ENCODE measurements at places on chromosomes 2 and 18.

DNA sequence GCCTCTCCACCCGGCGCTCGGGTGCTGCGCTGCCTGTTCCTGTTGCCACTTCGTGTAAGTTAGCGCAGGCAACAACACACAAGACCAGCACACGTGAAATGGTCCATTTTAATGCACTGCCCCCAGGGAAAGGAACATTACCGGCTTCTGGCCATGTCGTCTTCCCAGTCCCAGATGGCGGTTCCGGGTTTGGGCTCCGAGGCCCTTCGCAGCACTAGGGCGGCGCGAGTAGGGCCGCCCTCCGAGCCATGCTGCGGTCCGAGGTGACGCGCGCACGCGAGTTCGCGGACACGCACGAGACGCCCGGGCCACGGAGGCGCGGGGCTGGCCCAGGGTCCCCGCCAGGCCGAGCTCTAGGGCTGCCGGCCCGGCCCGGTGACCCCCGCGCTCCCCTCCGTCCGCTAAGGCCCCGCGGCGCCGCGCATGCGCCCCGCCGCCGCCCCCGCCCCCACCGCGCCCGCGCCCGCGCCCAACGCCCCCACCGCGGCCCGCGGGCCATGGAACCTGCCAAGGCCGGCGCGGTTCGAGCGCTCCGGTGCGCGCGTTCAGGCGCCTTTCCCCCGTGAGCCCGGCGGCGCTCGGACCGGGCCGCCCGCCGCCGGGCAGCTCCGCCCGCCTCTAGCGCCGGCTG, 367 bp upstream of the ZNF236 start:
- peak; percentile 37 for DNase-seq

GRCh38 chr2:41832218-41832617, 215.6 kb upstream of the PKDCC start:
- DNase-seq, result no peak

GRCh38 chr2:113200736-113201490, 27.1 kb downstream of the PSD4 start:
- DNase-seq, result no peak

DNA sequence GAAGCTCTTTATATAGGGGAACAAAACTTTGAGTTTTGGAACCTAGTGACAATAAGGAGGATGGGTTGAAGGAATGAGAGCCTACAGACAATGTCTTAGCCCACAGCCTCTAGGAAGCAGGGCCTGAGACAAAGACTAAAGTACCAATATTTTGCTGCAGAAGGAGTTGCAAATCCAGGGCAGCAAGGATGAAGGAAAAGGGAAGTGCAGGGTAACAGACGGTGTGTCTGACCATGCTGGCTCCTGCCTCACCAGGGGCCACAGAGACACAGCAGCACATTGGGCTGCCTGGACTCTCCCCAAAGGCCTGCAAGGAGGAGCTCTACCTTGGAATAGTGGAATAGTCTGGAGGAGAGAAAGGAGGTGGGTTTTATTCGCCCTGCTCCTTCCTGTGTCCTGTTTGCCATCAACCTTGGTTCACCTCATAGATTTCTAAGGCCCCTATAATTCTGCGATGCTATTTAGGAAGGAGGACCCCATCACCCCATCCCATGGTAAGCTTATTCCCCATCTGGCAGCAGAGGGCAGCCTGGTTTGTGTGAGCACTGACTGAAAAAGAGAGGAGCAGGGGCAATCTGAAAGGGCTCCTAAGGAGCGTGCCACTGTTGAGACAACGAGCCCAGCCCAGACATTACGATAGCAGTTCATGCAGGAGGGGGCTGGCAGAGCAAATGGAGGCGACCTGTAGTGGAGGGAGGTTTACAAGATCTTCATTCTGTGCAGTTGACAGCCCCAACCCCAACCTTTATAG, 143.4 kb downstream of the MGAT5 start:
- DNase-seq, result no peak

DNA sequence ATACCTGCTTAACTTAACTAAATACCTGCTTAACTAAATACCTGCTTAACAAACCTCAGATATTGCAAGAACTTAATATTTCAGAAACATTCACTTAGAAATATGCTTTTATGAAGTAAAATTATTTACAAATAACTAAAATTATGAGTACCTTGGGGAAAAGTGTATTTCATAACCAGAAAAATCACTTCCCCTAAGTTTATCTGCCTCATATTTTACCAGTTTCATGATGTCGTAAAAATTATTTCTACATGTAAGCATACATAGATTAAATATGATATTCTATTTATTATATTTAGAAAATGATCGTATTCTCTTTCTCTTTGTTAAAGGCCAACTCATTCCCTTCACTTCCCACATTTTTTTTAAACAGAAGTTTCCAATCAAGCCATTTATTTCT, 41.5 kb upstream of the DSC1 start:
- no peak for DNase-seq

DNA sequence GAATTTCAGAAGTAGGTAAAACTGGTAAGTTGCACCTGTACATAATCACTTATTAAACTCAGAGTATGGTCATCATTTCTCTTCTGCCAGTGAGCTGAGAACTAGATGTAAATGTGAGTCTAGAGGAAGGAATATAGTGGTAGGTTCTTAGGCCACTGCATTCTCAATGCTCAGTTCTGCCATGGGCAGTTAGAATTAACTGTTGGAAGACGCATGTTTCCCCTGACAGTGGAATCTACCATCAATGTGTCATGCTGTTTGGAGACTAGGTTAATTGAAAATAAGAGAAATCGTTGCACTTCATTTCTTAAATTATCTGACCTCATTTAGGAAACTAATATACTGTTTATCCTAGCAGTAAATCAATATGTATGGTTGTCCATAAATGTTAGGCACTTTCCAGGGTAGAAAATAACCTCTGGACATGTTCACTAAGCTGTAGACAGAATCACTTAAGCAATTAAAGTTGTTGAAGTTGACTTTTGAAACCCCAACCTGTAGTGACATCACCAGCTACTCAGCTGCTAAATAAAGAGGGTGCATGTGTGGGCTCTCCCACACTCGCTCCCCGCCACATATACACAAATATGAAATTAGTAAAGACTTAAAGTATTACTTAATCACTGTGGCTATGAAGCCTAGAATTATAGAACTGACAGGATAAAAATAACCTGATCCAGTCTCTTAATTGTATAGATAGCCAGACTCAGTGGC, 91.5 kb upstream of the NOSTRIN start:
- DNase-seq, result no peak

DNA sequence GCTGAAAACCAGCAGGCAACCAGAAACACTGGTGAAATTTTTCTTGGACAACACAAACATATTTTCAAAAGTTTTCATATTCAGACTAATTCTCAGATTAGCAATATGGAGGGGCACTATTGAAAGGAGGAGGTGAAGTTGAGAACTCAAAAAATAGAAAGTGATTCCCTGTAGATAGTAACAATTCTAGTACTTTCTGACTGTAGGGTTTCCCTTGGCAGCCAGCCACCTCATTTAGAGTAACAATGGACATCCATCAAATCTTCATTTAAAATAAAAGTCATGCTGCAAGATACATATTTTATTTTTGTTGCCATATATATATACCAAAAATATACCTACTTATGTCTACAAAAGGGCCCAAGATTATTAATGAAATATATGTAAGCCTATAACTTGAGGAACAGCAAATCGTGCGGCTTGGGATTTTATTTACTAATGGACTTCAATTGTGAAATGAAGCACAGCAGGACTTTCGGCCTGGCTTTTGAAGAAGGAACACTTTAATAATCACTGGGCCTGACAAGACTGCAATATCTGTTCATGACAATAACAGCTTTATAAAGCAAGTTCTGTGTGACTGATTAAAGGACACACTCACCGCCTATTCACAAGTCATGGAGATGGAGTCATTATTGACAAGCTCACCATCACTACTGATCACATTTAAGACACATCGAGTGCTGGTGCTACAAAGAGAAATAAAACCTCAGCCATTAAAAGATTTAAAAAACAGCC, 6.8 kb upstream of the NR4A2 start:
- no peak for DNase-seq

All from stimulated activated CD4-positive, alpha-beta T cell treated with anti-CD3 and anti-CD28 coated beads, Interleukin-12 subunit alpha, Interleukin-12 subunit beta, amount 100 ng/mL, for 48 hours (primary cell).